ENCODE measurements at places on chromosomes 1 and 21.

DNA sequence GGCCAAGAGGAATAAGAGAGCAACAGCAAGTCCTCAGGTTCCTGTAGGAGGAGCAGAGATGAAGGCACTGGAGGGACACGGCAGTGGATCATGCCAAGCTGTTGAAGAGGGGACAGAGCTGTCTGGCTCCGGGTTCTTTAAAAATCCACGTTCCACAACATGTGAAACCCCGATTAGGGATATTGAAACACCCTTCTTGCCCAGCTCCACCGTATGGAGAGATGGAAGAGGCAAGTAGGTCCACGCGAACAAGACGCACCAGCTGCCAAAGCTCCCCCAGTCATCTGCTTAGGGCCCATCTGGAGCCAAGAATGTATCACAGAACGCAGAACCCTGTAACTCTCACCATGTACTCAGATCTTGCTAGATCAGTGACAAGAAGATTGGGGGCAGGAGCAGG is 3.9 kb downstream of the C1orf198 start:
- no peak for DNase-seq

DNA sequence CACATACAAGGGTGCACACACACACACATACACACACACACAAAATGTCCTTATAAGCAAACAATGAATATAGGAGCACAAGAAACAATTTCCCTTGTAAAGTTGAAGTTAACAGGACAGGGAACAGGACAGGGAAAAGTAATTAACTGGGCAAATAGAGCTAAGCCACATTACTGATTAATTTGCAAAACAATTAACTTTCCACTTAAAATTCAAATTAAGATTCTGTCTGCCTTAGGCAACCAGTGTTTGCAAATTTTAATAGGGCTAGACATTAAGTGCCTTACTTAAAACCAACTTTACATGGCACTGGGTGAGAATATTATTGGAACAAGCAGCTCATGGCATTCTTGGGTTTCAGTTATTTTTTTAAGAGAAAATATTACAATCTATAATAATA is 6.8 kb upstream of the CLDN8 start:
- DNase-seq = no peak

- DNase-seq = no peak
Measured at GRCh38 chr1:93723733-93724270, 42.2 kb upstream of the BCAR3 start.

DNA sequence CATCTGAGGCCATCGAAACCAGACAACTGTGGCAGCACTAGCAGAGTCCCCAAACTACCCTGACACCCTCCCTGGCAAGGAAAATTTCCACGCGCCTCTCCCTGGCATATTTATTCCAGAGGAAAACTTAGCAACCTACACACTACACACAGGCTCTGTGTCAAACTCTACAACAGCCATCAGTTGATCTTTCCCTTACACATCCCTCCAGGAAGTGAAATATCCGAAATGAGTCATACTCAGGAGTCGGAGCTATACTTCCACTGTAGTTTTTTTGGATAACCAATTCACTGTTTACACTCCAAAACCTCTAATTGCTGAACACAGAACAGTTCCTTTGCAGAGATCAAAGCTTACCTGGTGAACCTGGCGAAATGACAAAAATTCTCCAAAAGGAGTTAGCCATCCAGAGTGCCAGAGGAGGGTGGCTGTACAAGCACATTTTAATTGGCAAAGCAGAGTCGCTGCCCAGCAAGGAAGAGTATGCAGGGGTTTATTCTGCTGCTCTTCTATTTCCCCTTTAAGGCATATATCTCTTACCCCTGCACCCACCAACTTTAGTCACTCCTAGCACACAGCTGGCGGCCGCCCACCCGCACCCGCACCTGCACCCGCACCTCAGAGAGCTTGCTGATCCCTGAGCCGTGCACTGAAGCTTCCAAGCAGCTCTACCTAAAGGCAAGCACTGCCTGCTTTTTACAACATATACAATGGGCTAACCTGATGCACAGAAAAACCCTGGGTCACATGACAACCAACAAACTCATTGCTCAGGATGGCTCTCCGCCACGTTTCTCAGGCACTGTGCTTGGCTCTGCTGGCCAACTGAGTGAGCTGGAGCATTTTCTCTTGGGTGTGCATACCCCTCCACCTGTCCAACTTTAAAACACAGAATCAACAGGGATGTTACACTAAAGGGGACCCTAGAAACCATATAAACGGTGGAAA is 54.9 kb downstream of the CAPZB start:
- DNase-seq = no peak

DNA sequence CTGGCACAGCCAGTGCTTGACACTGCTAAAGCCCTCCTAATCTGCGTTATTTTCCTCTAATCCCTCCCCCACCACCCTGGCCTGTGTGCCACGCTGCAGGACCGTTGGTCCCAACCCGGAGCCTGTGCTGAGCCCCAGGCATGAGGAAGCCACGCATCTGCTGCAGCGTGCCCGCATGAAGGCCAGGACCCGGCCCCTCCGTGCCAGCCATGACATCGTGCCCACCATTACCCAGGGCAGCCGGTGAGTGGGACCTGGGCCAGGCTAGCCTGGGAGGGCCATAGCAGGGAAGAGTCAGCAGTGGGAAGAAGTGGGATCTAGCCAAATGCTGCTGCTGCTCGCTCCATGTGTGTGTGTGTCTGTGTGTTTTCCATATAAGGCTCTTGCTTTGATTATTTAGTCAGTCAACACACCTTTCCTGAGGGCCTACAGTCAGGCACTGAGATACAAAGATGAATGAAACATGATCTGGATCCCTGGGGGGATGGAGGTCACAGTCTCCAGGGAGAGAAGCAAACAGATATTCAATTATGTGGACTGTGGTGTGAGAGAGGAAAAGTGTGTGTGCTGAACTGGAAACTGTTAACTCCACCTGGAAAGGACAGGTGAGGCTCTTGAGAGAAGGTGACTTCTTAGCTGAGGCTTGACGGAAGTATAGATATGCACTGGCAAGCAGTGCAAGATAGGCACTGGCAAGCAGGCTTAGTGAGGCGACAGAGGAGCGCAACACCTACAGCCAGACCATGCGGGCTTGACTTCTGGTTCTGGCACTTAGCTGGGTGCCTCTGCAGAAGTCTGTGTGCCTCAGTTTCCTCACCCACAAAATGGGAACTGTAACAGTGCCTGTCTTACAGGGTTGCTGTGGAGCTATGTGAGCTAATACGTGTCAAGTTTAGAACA is 15.9 kb downstream of the KIAA1614 start:
- DNase-seq = no peak

DNA sequence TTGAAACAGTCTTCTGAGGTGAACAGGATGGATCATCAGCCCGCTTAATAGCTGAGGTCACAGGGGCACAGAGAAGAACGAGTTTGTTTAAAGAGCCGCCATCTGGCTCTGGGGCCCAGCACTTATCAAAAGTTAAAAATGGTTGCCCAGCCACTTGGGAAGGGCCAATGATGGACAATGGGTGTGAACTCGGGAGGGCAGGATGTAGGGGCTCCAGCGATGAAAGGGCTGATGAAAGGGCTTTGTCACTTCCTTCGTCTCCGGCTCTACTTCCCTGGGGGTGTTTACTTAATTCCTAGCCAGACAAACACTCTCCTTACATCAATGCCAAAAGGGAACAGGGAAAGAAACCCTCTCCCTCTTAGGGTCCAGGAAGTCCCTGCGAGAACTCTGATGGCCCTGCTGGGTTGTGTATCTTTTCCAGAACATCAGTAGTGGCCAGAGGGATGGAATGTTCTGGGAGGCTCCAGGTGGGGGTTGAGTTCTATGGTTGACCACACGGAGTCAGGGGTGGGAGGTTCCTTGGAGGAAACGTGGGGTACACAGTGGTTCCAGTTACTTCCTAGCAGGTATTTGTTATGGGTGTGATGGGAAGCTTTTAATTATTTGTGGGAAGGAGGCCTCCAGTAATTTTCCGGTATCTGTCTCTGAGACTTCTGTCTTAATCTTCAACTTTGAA is 9.0 kb upstream of the ABCG1 start:
- no peak for DNase-seq

GRCh38 chr1:66275083-66275482 is 258.9 kb upstream of the SGIP1 start:
- DNase-seq = no peak

DNA sequence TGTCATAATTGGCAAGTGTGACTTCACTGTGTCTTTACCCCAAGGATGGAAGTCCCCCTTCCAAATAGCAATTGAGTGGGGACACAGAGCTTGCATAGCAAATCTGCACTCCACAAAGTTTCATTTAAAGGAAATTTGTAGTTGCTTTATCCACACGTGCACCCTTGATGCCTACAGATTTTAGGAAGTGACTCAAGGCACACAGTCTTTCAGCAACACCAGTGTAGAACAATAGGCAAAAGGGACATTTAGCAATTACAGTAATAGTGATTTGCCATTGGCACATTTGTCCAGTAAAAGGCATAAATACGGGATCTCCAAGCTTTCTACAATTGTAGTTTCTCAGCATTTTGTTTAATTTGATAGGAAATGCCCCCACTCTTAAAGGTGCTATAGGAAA is 43.4 kb upstream of the KAZN start:
- DNase-seq = no peak

DNA sequence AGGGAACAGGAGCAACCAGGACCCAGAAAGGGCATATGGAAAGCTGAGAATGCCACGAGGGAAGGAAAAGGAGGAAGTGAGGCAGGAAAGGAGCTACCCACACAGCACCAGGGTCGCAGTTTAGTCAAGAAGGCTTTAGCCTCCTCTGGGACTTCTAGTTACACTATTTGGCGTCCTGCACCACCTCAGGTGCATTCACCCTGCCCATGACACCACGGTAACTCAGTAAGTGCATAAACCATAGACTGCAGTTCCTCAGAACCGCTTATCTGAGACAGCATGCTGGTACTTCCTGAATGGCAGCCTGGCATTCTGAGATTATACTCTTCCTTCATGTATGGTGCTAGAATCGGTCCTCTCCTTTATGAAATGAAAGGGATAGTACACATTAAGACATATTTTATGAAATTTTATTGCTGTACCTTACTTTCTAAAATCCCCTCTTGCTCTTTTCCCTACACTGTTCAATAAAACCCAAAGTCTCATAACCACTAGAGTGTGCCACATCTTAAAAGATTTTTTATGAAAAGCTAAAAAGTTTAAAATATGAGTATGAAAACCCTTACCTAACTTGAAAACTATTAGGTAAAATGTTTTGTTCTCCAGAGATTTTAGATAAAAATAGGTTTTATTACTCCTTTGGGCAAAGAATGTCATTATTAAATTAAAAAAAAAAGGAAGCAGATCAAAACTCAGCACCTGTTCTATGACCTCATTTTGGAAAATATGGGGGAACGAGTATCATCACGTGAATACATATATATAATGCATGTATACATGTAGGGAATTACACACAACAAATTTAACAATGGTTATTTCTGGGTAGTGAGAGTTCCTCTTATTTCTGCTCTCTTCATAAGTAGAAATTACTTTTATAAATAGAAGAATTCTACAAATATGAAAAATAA is 67.3 kb downstream of the VAV3 start:
- no peak for DNase-seq

GRCh38 chr1:174871886-174872285 is 127.9 kb upstream of the CACYBP start:
- DNase-seq = no peak

DNA sequence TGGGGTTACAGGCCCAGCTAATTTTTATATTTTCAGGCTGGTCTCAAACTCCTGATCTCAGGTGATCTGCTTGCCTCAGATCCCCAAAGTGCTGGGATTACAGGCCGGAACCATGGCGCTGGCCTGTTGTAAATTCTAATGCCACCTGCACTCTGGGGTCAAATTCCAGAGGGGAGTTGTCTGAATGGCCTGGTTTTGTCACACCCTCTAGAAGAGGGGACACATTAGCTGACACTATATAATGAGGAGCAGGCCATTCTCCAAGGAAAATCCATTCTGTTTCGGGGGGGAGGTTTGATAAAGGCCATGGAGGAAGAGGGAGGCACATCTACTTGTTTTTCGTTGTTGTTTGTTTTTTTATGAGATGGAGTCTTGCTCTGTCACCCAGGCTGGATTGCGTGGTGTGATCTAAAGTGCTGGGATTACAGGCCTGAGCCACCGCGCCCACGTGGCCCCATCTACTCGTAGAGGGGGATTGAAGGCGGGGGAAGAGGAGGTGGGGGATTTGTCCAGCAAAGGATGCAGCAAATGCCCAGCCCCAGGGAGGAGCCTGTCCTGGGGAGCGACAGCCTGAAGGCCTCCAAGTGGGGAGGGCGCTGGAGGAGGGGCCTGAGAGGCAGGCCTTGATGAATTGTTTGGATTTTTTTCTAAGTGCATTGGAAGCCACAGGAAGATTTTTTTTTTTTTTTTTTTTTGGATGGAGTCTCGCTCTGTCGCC is 78.4 kb upstream of the SLC45A1 start:
- no peak for DNase-seq

DNA sequence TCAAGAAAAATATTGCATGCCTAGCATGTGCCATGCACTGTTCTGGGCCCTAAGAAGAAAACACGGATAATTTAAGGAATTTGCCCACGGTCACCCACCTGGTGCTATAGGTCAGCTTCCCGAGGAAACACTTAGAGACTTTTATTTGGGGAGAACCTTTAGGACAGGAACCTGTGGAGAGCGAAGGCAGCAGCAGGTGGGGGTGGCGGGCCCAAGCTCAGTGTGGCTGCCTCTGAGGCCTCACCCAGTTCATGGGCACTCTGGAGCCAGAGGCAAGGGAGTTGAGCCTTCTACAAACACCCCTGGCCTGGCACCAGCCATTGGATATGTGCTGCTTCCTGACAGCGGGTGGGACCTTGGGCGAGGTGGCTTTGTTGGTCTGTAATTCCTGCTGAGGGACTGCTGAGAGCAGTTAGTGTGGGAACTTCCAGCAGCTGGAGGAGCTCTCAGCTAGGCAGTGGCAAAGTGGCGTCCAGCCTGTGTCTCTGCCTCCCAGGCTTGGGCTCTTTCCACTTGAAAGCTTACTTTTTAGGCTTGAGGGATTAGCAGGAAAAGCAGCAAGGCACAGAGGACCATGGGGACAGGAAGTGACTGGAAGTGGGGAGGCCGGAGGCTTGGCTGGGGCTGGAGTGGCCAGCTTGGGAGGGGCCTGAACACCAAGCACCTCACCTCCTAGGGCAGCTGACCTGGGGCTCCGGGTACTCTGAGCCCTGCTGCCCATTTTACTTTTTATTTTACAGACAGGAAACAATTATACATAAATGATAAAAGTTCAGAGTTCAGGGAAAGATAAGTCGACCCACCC is 19.1 kb downstream of the MRPL37 start:
- DNase-seq = no peak

- DNase-seq = no peak
Measured at GRCh38 chr1:121522061-121522759, 337.4 kb downstream of the SRGAP2C start.

DNA sequence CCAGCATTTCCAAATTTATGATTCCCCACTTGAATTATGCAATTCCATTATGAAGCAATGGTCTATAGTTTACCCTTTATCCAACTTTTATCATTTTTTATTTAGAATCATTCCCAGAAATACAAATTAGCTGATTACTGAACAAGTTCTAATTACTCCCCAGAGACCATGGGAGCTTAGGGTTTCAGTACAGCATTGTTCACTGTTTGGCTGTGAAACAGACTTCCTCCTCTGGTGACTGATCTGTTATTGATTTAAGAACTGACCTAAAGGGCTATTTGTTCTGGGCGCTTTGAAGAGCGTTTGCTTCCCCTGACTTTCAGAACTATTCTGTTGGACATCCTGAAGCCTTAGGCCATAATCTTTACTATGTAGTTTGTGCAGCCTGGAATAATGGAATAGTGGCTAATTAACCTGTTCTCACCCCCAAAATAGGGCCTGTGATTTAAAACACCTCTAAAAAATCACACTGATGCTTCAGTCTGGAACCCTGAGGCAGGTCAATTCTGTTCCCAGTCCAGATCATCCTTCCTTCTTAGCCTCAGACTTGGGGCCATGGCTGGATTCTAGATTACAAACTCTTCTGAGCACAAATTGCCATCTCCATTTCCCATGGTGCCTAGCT is 58.7 kb downstream of the ALG14 start:
- DNase-seq = no peak

Measured in T-cell (primary cell).